ENCODE measurements at places on chromosomes 5 and 9.
A peak's percentile ranks its signal among the peaks of the same experiment; 100 is the strongest.

DNA sequence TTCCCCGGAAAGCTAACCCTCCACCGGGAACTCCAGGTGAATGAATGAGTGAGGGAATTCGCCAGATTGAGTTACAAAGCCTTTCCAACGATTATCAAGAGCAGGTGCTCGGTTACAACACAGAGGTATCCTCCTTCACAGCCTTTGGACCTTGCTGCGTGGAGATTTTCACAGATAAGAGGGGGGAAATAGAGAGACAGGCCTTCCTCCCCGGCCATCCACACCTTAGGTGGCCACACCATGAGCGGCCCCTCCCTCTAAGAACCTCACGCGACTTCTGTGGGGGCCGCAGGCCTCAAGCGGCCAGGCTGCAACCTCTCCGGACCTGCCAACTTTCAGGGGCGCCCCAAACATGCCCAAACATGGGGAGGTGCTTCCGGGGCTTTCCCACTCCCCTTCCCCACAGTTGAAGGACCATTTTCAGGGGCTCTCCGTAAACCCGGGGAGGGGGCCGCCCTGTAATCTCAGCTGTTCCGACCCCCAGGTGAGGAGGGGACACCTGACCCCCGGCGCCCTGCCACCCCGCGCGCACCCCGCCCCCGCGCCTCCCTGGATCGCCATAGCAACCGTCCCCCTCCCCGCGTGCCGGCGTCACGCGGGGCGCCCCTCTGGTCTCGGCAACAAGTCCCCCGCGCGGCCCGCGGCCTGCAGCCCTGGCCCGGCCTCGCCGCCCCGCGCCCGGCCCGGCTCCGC is 603 bp downstream of the DENND1A start:
- peak; percentile 14 for DNase-seq

GRCh38 chr5:170485616-170485911 is 18.3 kb upstream of the KCNIP1 start:
- DNase-seq: no peak

- DNase-seq: no peak
Measured at GRCh38 chr9:111065414-111065813, 27.1 kb upstream of the LPAR1 start.

GRCh38 chr9:7500521-7500920 is 299.1 kb downstream of the DMAC1 start:
- no peak for DNase-seq
